ENCODE measurements at places on chromosomes 5 and 9. TPM values are rescaled to one million over a fixed set of nuclear protein-coding genes. Genes with fewer than 3 reads are reported as not detected.
A peak's percentile ranks its signal among the peaks of the same experiment; 100 is the strongest.

GRCh38 chr5:120415985-120416384 lies 48.1 kb upstream of the PRR16 start:
- DNase-seq, result no peak

DNA sequence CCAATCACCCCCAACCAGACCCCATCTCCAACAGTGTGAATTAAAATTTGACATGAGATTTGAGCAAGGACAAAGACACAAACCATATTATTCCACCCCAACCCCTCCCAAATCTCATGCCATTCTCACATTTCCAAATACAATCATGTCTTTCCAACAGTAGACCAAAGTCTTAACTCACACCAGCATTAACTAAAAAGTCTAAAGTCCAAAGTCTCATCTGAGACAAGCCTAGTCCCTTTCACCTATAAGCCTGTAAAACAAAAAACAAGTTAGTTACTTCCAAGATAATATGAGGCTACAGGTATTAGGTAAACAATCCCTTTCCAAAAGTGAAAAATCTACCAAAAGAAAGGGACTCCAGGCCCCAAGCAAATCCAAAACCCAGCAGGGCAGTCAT lies 140.6 kb upstream of the NR4A3 start:
- no peak for DNase-seq

- no peak for DNase-seq
Measured at GRCh38 chr9:128845186-128845931, 15.8 kb upstream of the SPOUT1 start.

DNA sequence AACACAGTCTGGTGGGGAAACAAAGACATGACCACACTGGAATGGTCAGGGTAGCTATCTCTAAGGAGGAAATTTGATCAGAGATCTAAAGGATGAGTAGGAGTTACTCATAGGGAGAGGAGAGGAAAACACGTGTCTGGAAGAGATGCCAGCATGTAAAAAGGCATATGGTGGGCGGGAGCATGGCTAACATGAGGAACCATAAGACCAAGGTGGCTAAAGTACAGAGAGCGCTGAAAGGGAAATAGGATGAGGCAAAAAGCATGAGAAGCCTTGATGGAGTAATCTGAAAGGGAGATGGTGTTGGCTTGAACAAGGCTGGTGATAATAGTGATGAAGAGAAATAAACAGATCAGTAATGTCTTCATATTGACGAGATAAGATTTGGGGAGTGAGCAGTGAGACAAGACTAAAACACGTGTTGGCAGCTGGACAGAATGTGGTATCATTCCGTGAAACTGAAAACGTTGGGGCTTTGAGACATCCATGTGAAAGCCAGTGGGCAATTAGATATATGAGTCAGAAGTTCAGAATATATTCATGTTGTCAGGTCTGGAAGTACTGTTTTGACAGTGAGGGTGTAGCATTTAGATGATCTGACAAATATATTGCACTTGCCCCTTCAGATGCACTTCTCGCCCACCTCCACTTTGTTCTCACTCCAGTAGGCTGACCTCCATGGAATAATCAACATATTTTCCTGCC lies 209.1 kb upstream of the KCNN2 start:
- no peak for DNase-seq

DNA sequence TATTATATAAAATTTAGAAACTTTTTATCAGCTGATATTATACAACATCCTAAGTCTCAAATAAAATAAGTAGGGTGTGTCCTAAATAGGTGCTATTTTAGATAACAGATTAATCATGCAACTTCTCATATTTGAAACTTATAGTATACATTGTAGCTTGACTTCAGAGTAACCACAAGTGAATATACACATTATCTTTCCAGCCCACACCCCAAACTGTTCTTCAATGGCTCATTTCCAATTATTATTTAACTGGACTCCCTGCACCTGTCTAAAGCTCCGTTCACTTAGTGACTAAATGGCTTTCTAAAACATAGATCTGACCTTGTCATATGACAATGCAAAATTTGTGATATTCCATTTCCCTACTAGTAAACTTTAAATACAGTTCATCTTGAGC lies 490.9 kb upstream of the RGMB start:
- no peak for DNase-seq

- DNase-seq, result no peak
Measured at GRCh38 chr9:92141144-92142129, 26.2 kb upstream of the SPTLC1 start.

GRCh38 chr5:13878357-13878756 lies 66.1 kb downstream of the DNAH5 start:
- DNase-seq, result no peak

GRCh38 chr5:171826132-171826531 lies 40.5 kb downstream of the SMIM23 start:
- DNase-seq, result no peak

DNA sequence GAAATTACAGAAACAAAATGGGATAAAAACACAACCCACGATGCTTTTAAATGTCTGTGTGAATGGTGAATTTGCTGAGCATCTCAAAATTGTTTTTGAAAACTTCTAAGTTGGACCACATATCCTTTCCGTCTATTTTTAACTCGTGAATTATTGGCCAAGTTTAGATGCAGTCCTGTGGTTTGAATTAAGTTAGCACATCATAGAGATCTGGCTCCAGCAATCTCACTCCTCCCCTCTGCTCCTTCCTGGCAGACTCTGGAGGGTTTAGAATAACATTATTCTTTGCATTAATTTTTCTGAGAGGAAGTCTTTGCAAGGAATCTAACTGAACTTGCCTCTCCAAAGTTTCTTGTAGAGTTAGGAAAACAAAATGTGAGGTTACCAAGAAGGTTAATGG lies 14.5 kb upstream of the ANKRD55 start:
- no peak for DNase-seq

DNA sequence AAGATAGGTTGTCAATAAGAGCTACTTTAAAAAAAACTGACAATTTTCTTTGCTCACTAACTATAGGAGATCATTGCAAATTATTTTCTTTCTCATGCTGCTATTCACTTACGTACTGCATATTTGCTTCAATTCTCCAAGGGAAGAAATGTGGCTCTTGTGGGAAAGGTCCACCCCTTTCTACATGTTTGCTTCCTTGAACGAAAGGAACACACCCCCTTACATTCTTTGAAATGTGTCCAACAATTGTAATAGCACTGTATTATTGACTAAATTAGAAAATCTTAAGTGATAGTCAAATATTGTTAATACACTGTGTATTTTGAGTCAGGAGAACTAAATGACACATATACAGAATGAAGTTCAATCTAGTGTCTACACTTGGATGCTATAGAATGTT lies 5.2 kb downstream of the MEF2C start:
- no peak for DNase-seq

DNA sequence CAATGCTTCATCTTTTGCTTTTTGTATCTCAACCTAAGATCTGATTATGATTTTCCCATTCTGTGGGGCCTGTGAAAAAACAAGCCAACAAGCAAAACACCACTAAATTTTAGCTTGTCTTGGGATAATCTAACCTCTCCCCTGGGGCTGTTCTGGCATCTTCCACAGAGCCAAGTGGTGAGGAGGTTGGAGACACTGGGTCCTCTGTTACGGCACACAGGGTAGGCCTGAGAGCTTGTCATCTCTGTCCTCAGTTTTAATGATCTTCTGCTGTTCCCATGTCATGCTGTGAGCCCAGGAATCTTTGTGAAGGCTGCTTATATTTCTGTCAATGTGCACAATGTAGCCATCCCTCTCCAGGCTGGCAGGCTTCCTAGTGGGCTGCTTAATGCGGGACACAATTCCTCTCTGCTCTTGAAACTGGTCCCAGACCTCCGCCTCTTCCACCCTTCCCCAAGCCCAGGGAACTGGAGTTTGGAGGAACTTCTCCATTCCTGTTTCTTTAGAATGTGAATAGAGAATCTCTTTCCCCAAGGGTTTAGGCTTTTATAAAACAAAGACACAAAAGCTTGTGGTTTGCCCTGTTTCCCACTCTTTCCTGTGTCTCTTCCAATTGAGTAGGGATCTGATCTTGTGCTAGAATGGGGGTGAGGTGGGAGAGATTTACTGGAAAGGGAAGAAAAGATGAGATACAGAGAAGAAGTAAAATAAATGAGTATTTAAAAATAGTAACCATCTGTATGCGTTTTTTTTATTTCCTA lies 30.9 kb upstream of the SEMA6A start:
- DNase-seq, result no peak

GRCh38 chr5:151101151-151101550 lies 20.3 kb upstream of the TNIP1 start:
- no peak for DNase-seq

- DNase-seq, result peak; percentile 30
Measured at GRCh38 chr5:18745988-18746615, 1111.8 kb downstream of the TAF11L14 start.

DNA sequence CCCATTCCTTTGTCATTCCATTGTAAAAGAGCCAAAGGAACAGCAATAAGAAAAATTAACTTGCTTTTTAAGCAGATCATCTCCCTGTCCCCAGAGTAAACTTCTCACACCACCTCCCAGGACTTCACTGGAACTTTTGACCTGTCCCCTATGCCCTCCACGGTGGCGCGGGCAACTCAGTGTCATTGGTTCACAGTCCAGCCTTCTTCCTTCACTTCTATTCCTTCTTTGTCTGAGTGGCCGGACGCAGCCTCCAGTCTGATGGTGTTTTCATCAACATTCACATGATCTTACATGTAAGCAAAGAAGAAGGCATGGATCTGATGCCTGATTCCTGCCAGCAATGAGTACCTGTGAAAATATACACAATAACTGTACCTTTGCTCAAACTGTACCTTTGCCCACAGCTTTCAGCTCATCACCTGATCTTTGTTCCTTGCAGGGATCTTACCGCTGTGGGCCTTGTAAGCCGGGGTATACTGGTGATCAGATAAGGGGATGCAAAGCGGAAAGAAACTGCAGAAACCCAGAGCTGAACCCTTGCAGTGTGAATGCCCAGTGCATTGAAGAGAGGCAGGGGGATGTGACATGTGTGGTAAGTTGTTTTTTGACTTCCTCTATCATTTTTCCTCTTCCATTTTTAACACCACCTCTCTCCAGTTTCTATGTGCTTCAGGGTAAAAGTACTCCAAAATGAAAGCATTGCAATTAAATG lies 32.5 kb downstream of the THBS4 start:
- no peak for DNase-seq

DNA sequence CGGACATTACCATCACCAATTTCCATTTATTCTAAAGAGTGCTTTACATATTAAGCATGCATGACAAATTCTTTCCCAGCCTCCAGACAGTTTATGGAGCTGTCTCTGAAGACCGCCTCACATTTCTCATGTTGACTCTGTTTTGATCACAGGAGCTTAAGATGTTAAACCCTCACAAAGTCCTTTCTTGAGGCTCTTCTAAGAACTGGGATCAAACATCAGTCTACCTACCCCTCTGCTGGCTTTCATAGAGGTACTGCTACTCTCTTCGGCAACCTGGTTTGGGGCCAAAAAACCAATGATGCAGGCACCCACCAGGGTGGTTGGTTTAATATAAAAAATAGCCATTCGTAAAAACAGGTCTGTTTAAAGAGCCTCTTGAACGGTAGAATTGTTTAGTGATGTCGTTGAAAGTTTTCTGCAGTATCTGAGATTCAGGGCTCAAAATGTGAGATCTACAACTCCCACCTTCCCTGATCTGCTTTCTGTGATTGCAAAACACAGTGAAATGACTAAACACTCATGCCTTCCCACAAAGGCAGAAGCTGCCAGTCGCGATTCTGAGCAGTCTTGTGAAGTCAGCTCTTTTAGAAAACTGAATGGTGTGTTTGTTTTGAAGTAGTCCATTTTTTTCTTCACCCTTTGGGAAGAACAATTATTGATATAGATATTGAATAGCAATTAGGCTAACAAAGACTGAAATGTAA lies 3.5 kb downstream of the RXFP3 start:
- DNase-seq, result no peak

- DNase-seq, result no peak
Measured at GRCh38 chr5:79318935-79319614, 83.1 kb downstream of the JMY start.

GRCh38 chr5:36168737-36169136 lies 16.8 kb downstream of the SKP2 start:
- no peak for DNase-seq

- DNase-seq, result no peak
Measured at GRCh38 chr5:160071516-160071915, 47.7 kb downstream of the PWWP2A start.

The ANKRD18B gene
- 2.4 TPM for total RNA-seq

The IL9 gene
- total RNA-seq, result 198 TPM

The RPL37 gene
- 1,793 TPM for total RNA-seq

The OR2S2 gene
- not detected for total RNA-seq

The SPINK13 gene
- not detected for total RNA-seq

The PRRC2B gene
- 102 TPM for total RNA-seq

The MRPS27 gene
- total RNA-seq, result 88.1 TPM

The EPB41L4B gene
- total RNA-seq, result 0.11 TPM

The ACTBL2 gene
- total RNA-seq, result not detected

Data from activated T-cell treated with anti-CD3 and anti-CD28 coated beads, Interleukin-2, amount 50 U/mL, for 4 hours (primary cell).